Vein endothelial cell (primary cell): ENCODE measurements at places on chromosomes 5 and 9. TPM values are rescaled to one million over a fixed set of nuclear protein-coding genes. Genes with fewer than 3 reads are reported as not detected.

PCDHB4 gene
- total RNA-seq: 0.19 and 0.33 TPM in 2 replicates

RGS3 gene
- 360 and 441 TPM in 2 replicates for total RNA-seq

ADAMTS2 gene
- under 0.01 and 1.1 TPM in 2 replicates for total RNA-seq

RLN2 gene
- not detected in 2 replicates for total RNA-seq

NFIL3 gene
- total RNA-seq: 4.6 and 5.7 TPM in 2 replicates

IL7R gene
- 3.6 and 4.3 TPM in 2 replicates for total RNA-seq

PDE8B gene
- 0.10 TPM in 1 of 2 replicates, not detected in the other for total RNA-seq

SOX30 gene
- total RNA-seq: not detected in 2 replicates

ELOVL7 gene
- total RNA-seq: 0.10 TPM in 1 of 2 replicates, not detected in the other

KLF9 gene
- total RNA-seq: 17.3 and 17.7 TPM in 2 replicates

CDH10 gene
- 0.33 TPM in 1 of 2 replicates, not detected in the other for total RNA-seq

RORB gene
- under 0.01 TPM in 1 of 2 replicates, not detected in the other for total RNA-seq

UGT3A1 gene
- total RNA-seq: not detected in 2 replicates

LCN15 gene
- total RNA-seq: not detected in 2 replicates

WNK2 gene
- not detected in 2 replicates for total RNA-seq

SLC6A3 gene
- total RNA-seq: not detected in 2 replicates

CPLANE1 gene
- 22.5 and 23.9 TPM in 2 replicates for total RNA-seq

NRG2 gene
- total RNA-seq: 0.33 and 0.96 TPM in 2 replicates

STPG3 gene
- not detected in 2 replicates for total RNA-seq

PCDHA1 gene
- not detected in 2 replicates for total RNA-seq

IL9 gene
- total RNA-seq: not detected in 2 replicates

ZNF169 gene
- 4.8 and 5.2 TPM in 2 replicates for total RNA-seq

EXD3 gene
- total RNA-seq: 18.1 and 29.1 TPM in 2 replicates

SOHLH1 gene
- total RNA-seq: not detected in 2 replicates

HINT1 gene
- total RNA-seq: 159 and 166 TPM in 2 replicates

PCDHA3 gene
- total RNA-seq: under 0.01 and 0.19 TPM in 2 replicates

GFRA3 gene
- total RNA-seq: 0.10 TPM in 1 of 2 replicates, not detected in the other

PCDHGB2 gene
- total RNA-seq: 3.2 and 4.6 TPM in 2 replicates

TRAF2 gene
- total RNA-seq: 11.8 and 13.9 TPM in 2 replicates

CCDC112 gene
- total RNA-seq: 6.9 and 8.5 TPM in 2 replicates

ARSI gene
- total RNA-seq: under 0.01 and 0.19 TPM in 2 replicates

PTBP3 gene
- total RNA-seq: 62.7 and 79.8 TPM in 2 replicates

URM1 gene
- 49.5 and 49.6 TPM in 2 replicates for total RNA-seq

PCDHA13 gene
- not detected in 2 replicates for total RNA-seq

COL23A1 gene
- not detected in 2 replicates for total RNA-seq

C9 gene
- 0.29 TPM in 1 of 2 replicates, not detected in the other for total RNA-seq

TMEFF1 gene
- 8.8 and 10.7 TPM in 2 replicates for total RNA-seq

GPR150 gene
- total RNA-seq: 0.29 and 0.33 TPM in 2 replicates

GRM6 gene
- not detected in 2 replicates for total RNA-seq

PCDHA2 gene
- total RNA-seq: under 0.01 TPM in 1 of 2 replicates, not detected in the other

BHMT2 gene
- 0.65 and 3.0 TPM in 2 replicates for total RNA-seq

KIF4B gene
- total RNA-seq: 0.33 and 0.48 TPM in 2 replicates

GPX3 gene
- total RNA-seq: 2.3 and 10.4 TPM in 2 replicates
